ENCODE measurements at places on chromosomes 7 and 10.

DNA sequence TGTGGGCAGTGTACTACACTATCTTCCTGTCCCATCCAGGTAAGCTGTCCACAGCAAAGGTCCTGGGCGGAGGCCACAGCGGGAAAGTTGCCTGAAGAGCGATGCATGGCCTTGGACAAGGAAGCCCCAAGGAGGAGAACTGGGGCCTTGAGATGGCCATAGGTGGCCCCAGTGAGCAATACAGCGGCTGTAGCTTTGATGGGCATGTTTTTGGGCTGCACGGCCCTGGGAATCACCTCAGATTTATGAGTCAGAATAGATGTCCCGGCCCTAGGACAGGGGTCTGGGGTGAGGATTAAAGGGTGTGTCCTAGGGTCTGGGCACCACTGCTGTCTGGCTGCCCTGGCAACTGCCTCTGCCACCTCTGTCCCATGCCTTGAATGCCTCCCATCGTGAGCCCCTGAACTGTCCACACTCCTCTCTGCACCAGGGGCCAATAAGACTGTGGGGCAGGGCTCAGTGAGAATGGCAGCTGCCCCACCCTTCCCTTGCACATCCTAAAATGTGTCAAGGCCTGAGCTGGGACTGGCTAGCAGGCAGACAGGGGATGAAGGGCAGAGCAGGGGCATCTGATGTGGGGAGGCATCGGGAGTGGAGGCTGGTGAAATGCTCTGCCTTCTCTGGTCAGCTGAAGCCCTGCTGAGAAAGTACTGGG is 9.4 kb upstream of the IRF5 start:
- DNase-seq = no peak

DNA sequence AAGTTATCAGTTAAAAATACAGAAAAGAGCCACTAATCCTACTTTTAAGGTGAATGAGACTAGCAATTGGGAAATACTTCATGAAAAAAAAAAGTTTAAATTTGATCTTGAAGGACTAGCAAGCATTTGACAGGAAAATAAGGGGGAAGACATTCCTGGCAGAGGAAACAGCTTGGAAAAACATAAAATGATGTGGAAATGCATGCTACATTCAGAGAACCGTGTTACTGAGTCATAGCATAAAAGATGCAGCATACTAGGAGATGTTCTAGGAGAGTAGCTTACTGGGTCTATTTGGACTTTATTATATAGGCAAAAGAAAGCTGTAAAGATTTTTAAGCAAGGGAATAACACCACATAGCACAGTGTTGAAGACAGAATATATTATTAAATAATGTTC is 108.6 kb upstream of the COL1A2 start:
- DNase-seq = no peak

DNA sequence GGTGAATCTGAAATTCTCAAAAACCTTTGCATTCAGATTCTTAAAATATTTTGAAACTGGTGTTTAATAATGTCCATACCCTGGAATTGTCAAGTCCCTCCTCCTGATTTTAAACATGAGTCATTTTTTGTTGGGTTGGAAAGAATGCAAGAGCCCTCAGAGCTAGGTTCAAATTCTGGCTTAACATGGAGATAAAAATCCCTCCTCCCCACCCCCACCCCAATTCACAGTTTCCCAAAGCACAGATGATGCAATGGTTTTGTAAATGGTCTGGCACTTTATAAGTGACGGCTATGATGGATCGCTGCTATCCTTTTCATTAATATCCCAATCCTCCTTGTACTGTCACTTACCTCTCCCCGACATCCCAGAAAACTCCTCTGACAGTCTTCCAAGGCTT is 332.8 kb downstream of the PLXNA4 start:
- DNase-seq = no peak

GRCh38 chr10:71232089-71232998 is 20.0 kb downstream of the UNC5B start:
- DNase-seq = no peak

DNA sequence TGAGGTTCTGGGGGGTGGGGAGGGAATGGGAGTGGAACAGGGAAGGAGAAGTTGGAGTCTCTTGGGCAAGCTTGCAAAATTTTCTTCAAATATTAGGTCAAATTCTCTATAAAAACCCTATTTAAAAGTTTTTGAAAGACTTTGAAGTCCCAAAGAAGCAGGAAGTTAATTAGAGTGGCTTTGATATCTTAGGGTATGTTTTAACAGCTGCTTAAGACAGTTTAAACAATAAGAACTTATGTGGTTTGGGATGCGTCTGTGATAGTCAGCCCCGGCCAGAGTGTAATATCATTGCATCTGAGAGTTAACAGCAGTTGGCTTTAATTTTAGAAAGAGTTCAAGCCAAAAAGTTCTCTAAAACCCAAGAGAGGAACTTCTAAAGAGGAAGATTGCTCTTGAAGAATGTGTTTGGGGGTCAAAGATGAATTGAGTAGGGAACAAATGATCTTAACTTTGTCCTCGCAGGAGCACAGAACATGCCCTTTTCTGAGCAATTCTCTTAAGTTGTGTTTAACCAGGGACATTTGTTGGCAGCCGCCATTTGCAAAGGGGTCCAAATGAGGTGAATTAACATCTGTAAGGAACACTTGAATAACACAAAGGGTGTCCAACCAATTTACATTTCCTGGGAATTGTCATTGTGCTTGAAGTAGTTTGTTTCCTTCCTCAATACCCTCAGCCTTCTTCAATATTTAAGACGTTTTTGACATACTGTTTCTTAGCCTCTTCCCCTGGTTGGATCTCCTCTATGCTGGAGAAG is 182.4 kb downstream of the PTEN start:
- DNase-seq = no peak

- DNase-seq = no peak
Observed at GRCh38 chr10:24944512-24945255, 7.7 kb downstream of the PRTFDC1 start.

DNA sequence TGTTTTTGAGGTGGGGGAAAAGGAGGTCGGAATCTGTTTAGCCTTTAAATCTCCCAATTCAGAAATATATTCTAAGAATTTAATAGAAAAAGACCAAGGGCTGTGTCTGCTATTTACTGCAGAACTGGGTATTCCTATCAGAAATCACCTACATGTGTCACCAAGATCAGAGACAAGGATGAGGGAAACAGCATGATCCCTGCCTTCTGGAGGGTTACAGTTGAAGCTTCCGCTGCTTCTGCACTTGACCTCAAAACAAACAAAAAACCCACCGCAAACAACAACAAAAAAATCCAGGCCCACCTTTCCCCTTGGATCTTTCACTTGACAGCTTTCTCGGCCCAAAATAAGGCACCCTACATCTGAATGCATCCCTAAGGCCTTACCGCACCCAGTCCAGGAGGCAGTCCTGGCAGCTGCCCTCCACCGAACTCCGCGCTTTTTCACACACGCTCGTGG is 750 bp upstream of the CDK14 start:
- peak; percentile 32 for DNase-seq

DNA sequence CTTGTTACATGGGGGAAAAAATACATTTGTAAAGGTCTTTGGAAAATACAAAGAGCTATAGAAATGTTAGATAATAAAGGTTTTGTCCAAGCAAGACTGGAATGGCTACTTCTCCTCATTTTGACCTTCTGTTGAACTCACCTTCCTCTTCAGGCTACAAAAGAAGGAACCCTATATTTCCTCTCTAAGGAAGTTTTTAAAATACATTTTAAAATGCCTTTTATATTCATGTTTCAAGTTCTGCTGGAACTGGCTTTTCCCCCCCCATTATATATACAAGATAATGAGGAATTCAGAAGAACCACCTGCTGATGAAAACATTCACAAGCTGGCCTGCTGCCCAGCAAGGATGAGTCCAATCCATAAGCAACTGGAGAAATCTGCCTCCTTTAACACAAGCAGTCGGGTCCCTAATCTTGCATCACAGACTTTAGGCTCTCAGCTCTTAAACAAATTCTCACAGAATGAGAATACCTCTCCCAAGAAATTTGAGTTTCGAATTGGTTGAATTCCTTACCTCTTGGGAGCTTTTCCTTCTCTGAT is 44.6 kb downstream of the MTERF1 start:
- no peak for DNase-seq

DNA sequence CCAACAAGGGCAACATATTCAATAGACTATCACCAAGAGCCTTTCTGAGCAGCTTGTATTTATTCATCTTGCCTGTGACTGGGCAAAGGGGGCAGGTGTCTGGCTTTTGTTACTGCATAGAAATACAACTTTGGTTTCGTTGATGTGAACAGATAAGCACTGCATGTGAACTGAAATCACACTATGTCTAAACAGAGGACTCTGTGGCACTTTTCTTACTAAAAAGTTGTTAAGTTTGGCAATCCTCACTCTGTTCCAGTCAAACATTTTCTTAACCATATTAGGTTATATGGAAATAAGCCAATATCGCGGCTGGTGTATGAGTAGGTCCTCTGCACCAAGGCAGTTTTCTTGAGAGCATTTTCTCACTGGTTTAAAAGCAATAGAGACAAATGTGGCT is 48.5 kb downstream of the CALD1 start:
- no peak for DNase-seq

DNA sequence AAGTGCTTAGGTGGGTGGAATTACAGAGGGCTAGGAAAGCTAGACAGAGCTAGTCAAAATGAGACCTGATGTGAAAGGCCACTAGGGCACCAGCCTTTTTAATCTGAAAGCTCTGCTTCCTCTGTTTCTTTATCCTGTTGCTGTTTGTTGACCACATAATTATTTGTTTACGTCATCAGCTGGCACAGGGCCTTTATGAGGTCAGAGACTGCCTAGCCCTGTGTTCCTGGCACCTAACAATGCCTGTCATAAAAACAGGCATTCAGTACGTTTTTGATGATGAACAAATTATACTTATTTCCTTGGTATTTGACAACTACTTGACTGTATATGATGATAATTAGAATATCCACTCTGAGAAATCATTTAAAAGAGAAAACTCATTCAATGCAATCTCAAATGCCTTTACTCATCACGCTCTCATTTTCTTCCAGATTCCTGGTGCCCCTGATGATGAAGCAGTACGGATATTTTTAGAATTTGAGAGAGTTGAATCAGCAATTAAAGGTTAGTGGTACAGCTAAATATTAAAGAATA is 26.0 kb downstream of the RBM17 start:
- DNase-seq = no peak

GRCh38 chr7:1200045-1200444 is 32.6 kb upstream of the UNCX start:
- DNase-seq = no peak

DNA sequence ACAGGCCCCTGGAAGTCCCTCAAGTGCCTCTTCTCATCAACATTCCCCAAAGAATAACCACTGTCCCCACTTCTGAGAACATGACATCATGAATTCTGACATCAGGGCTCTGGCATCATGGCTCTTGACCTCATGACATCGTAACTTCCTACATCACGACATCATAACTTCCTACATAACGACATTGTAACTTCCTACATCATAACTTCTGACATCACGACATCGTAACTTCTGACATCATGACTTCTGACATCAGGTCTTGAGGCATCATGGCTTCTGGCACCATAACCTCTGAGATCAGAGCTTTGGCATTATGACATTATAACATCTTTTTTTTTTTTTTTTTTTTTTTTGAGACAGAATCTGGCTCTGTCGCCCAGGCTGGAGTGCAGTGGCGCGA is 66.7 kb upstream of the FAM20C start:
- no peak for DNase-seq

DNA sequence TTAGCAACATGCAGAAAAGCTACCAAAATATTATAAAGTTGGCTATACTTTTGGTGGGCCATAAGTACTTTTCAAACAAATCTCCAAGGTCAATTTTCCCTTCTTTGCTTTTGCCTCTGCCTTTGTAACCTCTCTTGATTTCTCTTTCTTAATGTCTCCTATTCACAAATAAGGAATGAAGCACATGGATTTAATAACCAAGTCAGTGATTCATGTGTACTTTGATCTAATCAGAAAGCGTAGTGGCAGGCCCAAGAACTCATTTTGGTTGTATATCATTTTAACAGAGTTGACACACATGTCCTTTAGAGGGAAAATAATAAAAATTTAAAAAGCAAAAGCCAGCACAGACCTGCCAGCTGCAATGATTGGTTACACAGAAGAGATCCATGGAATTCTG is 93.7 kb downstream of the FZD1 start:
- DNase-seq = no peak

DNA sequence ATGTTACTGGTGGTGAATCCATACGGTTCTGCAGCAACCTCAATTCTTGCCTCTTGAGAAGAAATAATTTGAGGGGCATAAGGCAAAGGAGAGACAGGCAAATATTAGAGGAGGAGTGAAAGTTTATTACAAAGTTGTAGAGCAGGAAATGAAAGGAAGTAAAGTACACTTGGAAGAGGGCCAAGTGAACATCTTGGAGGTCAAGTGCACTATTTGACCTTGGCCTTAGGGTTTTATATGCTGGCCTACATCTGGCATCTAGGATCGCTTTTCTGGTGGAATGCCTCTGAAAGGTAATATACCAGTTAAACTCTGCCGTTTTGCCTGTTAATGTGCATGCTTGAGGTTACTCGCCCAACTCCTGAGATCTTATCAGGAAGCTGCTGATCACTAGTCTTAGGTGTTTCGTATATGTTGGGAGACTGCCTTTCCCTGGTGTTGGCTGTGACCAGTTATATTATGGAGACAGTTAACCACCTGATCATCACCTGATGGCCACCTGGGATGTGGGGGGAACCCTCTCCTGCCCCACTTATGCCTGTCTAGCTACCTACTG is 66.1 kb upstream of the CYP2C18 start:
- no peak for DNase-seq

GRCh38 chr7:45617166-45617565 is 43.0 kb downstream of the ADCY1 start:
- no peak for DNase-seq

DNA sequence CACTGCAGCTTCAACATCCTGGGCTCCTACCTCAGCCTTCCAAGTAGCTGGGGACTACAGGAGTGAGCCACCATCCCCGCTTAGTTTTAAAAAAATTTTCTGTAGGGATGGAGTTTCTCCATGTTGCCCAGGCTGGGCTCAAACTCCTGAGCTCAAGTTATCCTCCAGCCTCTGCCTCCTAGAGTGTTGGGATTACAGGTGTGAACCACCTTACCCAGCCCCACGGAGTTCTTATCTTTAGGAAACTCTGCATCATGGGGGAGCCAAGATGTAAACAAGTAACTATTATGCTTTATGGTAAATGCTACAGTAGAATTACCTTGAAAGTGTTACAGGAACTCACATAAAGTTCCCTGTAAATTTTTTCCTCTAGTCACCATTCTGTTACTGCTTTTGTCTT is 65.3 kb downstream of the PHTF2 start:
- no peak for DNase-seq
